ENCODE measurements at places on chromosomes 3 and 15.

DNA sequence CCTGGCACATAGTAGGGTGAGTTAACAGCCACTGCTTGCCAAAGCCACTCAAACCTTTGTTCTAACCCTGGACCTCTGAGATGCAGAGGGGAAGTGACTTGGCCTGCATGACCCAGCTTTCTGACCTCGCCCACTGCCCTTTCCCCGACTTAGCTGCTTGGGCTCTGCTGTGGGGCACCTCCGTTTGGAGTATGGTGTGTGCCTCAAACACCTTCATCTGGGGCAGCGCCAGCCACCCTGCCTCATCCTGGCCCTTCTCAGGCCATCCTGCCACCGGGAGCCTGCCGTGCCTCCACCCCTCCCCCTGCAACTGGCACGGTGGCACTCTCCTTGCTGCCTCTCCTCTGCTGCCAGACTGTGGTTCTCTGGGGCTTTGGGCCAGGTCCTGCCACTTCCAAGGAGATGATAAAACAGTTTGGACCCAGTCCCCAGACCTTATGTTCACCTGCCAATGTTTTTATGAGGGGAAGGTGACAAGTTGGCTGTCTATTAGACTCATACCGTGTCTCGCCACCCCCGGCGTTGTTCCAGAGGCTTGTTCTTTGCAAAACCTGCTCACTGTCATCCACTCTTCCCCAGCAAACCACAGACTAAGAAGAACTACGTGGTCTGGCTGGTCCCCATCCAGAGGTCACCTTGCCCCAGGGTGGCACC, 32.2 kb downstream of the SLC6A6 start:
- no peak for DNase-seq

DNA sequence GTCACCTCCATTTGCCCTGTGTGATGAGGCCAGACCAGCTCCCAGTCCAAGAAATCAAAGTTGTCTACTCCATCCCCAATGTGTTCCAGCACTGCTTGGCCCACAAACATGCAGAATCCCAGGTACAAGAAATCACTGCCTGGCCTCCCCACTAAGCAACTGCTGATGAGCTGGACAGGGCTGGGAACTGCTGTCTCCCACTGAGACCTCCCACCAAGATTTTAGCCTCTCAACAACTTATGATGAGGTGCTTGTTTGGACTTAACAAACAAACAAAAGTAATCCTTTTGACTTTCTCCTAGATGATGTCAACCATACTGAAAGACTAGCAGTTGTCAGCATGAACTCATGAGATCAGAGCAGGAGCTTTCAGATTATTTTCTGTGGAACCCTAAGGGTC, 260.1 kb upstream of the UBE2E2 start:
- no peak for DNase-seq

DNA sequence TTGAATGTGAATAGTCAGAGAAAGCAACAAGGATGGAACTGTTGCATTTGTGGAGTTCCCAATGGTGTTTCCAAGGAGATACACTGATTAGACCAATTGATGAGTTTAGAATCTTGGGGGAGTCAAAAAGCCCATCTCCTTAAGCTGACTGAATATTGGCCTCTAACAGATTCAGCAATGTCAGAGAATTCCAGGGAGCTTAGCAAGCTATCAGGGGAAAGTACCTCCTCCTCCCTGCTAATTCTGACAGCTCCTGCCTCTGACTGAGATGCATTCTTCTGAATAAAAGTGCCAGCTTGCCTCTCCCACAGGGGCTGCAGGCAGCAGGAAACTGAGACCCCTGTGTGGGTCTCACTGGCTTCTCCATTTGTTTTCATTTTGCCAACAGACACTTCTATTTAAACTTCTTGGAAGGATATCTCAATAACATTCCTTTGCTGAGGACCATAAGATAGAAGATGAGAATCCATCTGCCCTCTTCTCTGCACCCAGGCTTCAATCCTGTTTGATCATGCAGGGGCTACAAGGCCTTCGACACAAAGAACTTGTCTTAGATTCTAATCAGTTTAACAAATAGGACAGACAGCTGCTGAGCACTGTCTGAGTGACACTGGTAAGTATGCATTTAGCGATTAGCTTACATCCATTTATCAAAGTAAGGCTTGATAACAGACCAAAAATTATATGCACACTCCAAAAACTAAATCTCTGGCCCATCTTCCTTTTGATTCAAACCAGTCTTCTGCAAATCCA, 1080.8 kb downstream of the TUSC7 start:
- no peak for DNase-seq

- no peak for DNase-seq
Measured at GRCh38 chr15:43376017-43376705, 5.3 kb downstream of the TUBGCP4 start.

- DNase-seq: no peak
Measured at GRCh38 chr15:58380280-58380945, 51.4 kb upstream of the LIPC start.

DNA sequence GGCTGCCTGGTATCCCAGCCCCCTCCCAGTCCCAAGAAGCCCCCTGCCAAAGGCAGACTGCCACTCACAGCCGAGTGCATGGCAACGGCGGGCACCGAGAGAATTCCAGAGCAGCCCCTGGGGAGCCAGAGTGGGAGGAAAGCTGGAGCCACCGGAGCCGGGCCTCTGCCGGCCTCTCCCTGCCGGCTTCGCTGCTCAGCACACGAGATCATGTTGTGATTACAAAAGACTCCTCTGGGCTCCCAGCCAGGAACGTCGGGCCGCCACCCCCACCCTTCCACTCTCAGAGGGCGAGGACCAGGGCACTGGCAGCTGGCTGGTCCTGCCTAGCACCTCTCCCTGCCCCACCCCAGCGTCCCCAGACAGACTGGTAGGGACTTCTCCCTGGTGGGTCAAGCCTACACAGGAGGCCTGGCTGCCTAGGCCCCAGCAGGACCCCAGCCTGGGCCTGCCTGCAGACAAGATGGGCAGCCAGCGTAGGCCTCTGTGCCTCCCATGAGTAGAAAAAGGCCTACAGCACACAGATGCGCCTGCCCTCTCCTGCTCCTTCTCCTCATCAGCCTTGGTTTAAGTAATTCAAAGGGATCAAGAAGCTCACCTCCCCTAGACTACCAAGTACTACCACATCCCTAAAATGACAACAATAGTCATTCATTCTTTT, at the start of gene CCDC9B:
Gene CCDC9B (minus strand): TSS at position 200 of the 661 bp plus-strand sequence. CDS start 120 bp downstream, at position 80.
- no peak for DNase-seq

DNA sequence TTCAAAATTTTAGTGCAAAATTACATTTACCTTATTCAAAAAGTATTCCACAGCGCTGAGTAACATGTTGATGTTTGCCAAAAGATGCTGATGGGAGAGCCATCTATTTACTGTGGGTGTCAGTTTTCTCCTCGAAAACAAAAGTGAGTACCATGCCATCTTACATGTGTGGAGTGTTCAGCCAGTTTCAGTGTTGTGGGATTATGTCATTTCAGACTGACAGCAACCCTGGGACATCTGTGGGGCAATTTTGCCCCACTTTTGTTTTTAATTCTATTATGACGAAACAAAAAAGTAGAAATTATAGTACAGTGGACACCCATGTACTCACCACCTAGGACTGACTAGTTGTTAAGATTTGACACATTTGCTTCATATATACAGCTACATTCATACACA, 19.6 kb downstream of the SLCO3A1 start:
- no peak for DNase-seq
